ENCODE measurements at places on chromosomes 6 and 20. TPM values are rescaled to one million over a fixed set of nuclear protein-coding genes. Genes with fewer than 3 reads are reported as not detected.

Gene DSP
- total RNA-seq, result 171 TPM

- no peak for DNase-seq
Observed at GRCh38 chr20:64168381-64169090, 4.3 kb downstream of the MYT1 start.

DNA sequence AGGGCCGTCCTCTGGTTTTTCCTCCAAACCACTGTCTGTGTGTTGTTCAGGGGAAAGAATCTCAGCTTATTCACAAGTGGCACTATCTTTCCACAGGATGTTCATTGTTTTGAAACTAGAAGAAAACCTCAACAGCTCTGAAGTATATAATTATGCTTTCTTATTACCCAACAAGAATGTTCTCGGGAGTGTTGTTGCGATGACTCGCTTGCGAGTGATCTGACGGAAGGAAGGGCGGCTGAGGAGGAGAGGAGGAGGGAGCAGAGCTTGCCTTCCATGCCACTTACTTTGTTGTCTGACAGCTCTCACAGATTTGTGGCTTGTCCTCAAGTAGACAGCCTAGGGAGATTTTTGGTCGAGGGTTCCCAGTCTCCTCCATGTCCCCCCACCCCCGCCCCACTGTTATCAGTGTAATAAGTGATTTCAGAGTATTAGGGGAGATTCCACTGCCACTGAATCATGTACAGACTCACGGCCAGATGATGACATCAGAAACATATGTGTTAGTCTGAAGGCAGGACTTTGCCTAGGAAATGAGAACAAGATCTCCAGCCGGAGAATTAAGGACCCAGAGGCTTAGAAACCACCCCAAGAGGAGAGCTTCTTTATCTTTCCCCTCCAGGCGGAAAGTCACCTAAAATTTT lies 80.7 kb upstream of the CCN6 start:
- no peak for DNase-seq

Gene SNAP25
- total RNA-seq, result 4.8 TPM

DNA sequence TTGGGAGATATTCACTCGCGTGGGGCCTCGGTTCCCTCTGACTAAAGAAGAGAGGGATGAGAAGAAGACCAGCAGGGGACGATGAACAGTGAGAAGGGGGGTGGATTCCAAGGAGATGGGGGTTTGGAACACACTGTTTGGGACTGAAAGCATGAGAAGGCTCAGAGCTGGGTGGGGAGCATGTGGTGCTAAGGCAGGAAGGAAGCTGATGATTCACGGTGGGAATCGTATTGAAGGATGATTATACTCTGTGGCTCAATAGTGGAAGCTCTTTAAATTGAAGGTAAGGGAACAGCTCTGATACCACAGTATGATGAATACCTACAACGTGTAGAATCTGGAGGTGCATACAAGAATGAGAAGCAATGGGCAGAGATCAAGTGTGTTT lies 117.5 kb upstream of the KCNK16 start:
- no peak for DNase-seq

DNA sequence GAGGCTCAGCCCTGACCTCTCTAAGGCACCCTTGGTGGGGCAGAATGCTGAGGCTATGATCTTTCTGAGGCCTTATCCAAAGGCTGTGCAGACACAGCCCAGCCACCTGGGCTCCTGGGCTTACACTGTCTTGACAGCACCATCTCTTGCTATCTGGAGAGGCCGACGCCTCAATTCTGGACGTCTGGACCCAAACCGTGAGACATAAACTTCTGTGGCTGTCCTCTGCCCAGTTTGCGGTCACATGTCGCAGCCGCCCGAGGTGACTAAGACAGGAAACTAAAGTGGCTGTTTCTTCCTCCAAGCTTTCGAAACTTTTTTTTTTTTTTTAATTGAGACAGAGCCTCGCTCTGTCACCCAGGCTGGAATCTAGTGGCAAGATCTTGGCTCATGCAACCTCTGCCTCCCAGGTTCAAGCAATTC lies 49.3 kb downstream of the PRR18 start:
- no peak for DNase-seq

Gene CNKSR3
- total RNA-seq, result 13.4 TPM

DNA sequence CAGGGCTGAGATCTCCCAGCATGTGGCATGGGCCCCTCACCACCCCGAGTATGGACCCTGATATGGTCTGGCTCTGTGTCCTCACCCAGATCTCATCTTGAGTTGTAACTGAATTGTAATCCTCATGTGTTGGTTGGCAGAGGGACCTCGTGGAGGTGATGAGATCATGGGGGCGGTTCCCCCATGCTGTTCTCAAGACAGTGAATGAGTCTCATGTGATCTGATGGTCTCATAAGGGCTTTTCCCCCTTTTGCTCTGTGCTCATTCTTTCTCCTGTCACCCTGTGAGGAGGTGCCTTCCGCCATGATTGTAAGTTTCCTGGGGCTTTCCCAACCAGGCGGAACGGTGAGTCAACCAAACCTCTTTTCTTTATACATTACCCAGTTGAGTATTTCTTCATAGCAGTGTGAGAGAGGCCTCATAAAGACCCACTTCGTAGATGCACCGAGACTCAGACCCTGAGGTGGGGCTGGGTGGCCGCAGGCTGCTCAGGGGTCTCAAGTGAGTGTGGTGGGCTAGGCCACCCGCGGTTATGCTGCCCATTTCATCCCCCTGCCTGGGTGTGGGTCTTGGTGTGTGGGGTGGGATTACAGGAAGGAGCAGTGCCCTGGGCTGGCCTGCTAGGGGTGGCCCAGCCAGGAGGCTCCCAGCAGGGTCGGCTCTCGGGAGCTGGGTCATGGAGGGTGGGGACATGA lies 26.2 kb upstream of the GATA5 start:
- no peak for DNase-seq

GRCh38 chr6:68059261-68059660 lies 575.8 kb upstream of the ADGRB3 start:
- no peak for DNase-seq

DNA sequence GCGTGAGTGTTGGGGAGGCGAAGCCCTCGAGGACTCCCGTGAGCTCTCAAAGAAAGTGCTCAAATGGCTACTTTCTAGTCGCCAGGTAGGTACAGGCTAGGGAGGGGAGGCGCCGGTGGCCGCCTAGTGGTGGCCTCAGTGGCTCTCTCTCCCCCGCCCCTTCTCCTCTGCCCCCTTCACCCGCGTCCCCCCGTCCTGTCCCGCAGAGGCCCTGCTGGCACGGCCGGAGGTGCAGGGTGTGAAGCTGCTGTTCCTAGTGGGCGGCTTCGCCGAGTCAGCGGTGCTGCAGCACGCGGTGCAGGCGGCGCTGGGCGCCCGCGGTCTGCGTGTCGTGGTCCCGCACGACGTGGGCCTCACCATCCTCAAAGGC lies 16.3 kb downstream of the ADISSP start:
- no peak for DNase-seq

GRCh38 chr6:148566664-148567350 lies 180.0 kb upstream of the UST start:
- no peak for DNase-seq

DNA sequence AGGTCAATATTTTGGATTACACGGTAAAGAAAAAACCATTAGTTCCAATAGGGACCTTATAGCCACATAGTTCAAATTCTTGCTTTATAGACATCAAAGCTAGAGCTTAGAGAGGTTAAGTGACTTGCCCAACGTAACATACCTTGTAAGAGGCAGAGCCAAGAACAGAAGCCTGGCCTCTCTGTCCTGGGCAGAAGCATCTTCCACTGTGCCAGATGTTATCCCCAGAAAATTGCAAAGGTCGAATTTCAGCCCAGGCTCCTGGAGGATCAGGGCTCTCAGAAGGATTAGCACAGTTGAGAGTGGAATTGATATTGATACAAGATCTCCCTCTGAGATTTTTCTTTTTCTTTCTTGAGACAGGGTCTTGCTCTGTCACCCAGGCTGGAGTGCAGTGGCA lies 6.1 kb downstream of the SMIM28 start:
- DNase-seq, result no peak

Gene TREM1
- 0.34 TPM for total RNA-seq

DNA sequence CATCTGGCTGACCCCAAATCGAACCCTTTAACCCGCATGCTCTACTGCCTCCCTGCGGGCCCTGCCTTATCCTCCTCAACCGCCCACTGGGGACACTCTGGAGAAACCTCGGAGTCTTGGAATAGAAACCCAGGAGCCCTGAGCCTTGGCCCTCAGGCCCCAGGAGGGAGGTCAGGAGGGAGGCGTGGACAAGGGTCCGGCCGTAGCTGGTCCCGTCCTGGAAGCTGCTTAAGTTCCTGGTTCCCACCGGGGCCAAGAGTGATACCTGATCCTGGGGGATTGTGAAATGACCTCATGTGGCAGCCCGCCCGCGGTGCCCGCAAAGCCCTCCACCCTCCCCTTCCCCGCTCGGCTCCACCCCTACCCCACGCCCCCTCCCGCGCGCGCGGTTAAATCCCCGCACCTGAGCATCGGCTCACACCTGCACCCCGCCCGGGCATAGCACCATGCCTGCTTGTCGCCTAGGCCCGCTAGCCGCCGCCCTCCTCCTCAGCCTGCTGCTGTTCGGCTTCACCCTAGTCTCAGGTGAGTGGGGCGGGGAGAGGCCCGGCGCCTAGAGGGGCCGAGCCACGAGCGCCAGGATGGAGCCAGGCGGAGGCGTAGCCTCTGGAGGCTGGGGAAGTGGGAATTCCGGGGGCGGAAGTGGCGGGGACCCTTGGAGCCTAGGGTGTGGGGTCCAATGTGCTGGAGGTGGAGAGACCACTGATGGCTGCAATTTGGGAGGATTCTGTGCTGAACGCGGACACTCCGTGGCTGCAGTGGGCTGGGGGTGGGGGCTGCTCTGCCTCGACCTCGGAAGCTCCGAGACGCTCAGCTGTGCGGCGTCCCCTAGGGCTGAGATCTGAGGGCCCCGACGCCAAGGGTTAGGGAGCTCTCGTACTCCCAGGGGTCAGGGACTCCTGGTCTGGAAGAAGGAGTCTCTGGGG lies at the start of gene WFDC2:
TSS of gene WFDC2 (plus strand) at position 418 of the 926 bp plus-strand sequence. CDS start at position 447, 29 bp downstream.
- DNase-seq, result peak; percentile 53

Gene MAPK13
- 20.6 TPM for total RNA-seq

Gene KIF6
- 1.3 TPM for total RNA-seq

DNA sequence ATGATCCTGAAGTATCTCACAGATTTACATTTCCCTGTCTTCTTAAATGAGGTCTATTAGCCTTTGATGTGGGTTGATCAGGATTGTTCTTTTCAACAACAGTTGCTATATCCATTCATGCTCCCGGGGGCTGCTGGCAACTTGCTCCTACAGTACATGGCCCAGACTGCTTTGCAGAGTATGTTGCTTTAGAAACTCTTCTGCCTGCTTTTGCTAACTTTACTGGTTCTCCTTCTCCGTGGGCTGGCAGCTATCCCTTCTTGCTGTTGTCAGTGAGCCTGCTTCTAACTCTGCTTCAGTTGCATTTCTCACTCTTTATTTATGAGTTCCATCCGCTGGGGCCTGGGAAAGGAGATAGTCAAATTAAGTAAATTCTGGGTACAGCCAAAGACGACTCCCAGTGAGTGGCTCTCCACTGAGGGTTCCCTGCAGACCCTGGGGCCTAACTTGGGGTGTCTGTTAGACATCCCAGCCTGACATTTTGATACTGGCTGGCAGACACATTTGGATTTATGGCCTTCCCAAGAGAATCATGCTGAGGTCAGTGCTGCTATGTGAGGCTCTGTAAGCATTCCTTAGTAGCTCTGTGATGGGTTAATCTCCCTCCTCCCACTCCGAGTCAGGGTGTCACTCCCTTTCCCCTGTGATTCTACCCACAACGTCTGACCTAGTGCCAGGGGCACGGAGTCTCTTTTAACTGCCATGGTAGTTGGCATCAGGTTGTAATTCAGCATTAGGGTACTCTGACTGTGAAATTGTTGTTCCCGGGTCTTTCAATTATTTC lies 73.6 kb downstream of the SLX4IP start:
- no peak for DNase-seq

- DNase-seq, result no peak
Observed at GRCh38 chr6:53441035-53441493, 92.3 kb upstream of the ELOVL5 start.

GRCh38 chr6:146887447-146888077 lies 288.8 kb downstream of the ADGB start:
- DNase-seq, result no peak

Gene IRAK1BP1
- 7.8 TPM for total RNA-seq

DNA sequence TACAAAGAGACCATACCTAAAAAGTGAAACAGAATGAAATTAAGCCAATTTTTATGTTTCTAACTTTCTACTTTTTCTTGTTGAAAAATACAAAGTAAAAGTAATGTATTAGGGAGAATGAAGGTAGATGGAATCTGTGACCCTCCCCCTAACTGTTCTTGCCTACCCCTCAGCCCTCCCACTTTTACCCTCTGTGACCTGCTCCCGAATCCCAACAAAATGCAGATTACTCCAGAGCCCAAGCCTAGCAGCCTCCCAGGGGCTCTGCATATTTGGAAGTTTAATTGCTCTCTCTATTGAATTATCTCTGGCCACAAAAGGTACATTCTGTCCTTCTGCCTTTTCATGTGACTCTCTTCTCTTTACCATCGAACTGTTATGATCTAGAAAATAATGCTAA lies 201.5 kb downstream of the PKHD1 start:
- DNase-seq, result no peak

DNA sequence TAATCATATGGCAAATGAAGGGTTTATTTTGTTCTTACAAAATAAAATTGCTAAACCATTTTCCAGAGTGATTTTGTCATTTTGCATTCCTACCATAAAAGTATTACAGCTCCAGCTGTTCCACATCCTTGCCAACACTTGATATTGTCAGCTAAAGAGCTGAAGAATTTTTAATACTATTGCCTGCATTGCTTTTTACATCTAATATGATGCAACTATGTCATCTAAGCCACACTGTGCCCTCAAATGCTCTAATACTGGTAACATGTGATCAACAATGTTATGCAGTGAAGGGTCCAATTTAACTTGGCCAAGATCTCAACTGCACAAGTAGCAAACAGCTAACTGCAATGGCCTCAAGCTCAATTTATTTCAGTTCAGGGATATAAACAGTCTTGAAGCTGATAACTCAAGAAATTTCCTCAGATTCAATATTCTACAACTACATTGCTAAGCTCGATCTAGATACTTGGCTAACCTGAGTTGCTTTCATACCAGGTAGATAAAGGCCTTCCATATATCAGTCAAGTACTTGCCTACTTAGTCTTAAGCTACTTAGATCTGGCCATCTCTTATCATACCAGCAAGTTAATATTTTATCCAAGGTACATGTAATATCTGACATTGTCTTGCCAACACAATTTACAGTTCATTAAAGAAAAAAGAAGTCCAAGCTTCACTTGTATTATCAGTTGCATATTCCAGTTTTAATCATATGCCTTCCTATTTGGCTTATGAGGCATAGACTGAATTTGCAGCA lies 17.0 kb downstream of the AKIRIN2 start:
- no peak for DNase-seq

Data from mesothelial cell of epicardium (in vitro differentiated cells).